ENCODE measurements at places on chromosomes 1 and 21.

GRCh38 chr1:187646536-187647107, 817.9 kb downstream of the PLA2G4A start:
- DNase-seq, result no peak

GRCh38 chr1:235920596-235921375, 54.1 kb upstream of the LYST start:
- no peak for DNase-seq

GRCh38 chr1:6111571-6111970, 65.9 kb downstream of the KCNAB2 start:
- no peak for DNase-seq

GRCh38 chr1:4055294-4055967, 155.4 kb upstream of the C1orf174 start:
- DNase-seq, result no peak

DNA sequence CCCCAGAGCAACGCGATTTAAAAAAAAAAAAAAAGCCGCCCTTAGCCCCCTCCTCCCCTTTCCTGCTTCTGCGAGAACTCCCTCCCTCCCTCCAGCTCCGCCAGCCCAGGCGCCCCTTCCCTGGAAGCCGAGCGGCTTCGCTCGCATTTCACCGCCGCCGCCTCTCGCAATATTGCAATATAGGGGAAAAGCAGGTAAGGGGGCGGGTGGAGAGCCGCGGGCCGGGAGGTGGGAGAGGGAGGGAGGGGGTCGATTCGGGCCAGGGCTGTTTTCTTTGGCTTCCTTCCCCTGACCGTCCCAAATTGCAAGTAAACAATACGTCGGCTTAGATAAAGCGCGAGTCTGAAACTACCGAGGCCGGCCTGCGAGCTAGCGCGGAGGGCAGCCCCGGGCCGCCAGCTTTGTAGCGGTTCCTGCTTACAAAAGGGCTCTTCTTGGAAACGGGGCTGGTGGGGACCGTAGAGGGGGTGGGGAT, 408 bp downstream of the LMO4 start:
- no peak for DNase-seq
